Naive thymus-derived CD4-positive, alpha-beta T cell (primary cell): ENCODE measurements at places on chromosomes 4 and X.

DNA sequence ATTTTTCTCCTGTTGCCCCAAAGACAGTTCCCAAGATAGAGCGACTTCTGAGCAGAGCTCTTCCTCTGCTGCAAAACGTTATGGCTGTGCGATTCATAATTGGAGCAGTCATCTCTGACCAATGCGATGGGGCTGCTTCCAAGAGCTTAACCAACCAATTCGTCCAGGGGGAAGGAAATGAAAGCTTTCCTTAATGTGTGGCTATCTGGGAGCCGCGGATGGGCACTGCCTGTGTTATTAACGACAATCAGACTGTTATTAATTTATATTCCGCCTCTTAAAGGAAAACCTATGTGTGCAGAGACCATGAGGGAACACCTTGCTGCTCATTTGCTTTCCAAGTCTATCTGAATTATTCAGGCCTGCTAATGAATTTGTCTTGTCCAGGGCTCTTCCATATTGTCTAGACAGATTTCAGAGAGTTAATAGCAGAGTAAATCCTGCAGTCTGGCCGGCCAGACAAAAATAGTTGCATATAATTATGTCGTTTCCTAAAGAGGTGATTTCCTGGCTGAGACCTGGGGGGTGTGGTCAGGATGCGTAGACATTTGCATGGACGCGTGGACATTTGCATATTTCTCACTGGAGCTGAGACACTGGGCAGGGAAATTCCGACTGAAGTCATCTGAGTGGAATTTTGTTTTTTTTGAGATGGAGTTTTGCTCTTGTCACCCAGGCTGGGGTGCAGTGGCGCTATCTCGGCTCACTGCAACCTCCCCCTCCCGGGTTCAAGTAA, 135.4 kb downstream of the HMX1 start:
- DNase-seq, result no peak

DNA sequence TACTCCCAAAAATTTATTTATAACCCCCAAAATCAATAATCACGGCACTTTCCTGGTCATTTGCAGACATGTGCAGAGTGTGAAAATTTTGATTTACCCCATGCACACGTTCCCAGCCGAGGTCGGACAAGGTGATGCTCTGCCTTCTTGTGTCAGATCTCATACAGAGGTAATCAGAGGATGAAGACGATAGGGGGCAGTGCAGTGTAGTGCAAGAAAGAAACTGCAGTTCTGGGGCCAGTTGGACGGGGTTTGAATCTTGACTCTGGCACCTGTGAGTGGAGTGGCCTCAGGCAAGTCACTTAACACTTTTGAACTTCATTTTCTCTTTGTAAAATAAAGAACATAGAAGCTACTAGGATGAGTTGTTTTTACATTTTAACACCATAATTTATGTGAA, 88.4 kb downstream of the FRMPD3 start:
- no peak for DNase-seq

DNA sequence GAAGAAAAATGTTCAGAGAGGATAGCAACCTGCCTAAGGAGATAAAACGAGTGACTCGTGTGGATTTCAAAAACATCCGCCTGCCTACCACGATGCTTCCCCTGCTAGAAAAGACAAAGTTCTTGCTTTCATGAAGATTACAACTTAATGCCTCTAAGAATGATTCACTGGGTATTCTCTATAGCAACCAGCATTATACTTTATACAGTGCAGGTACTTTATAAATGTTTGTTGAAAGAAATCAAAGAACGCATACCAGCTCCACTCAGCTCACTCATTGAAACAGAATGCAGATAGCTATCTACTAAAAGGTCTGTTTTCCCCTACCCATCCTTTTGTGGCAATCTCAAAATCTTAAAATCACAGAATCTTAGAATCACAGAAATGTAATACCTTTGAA, 33.7 kb downstream of the GASK1B start:
- no peak for DNase-seq

GRCh38 chrX:118519411-118520215, 24.0 kb downstream of the DOCK11 start:
- no peak for DNase-seq

- DNase-seq, result no peak
These were observed 19.6 kb downstream of the FGFR3 start for GRCh38 chr4:1812720-1813119.

DNA sequence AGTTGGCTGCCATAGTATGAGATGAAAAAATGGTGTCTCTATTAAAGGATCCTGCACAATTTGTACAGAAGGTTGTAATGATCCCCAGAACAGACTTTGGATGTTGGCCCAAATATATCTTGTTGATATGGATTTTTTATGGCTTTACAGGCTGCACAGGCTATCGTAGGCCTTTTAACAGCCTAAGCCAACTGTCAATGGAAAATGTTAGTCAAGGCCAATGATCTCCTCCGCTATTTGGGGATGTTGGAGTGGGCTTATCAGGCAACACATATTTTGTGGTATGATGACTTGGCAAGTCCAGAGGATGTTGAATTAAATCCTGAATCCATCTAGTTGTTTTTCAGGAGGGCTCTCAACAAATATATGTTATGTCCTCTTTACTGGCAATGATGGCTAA, 42.1 kb downstream of the ZCCHC13 start:
- no peak for DNase-seq

GRCh38 chrX:32448945-32449344, 762.4 kb downstream of the DMD start:
- no peak for DNase-seq

- DNase-seq, result no peak
These were observed 84.2 kb downstream of the NPNT start for GRCh38 chr4:105979506-105979905.

GRCh38 chrX:134760650-134761049, 102.4 kb upstream of the PLAC1 start:
- DNase-seq, result no peak
